ENCODE measurements at places on chromosomes 3 and 15.

DNA sequence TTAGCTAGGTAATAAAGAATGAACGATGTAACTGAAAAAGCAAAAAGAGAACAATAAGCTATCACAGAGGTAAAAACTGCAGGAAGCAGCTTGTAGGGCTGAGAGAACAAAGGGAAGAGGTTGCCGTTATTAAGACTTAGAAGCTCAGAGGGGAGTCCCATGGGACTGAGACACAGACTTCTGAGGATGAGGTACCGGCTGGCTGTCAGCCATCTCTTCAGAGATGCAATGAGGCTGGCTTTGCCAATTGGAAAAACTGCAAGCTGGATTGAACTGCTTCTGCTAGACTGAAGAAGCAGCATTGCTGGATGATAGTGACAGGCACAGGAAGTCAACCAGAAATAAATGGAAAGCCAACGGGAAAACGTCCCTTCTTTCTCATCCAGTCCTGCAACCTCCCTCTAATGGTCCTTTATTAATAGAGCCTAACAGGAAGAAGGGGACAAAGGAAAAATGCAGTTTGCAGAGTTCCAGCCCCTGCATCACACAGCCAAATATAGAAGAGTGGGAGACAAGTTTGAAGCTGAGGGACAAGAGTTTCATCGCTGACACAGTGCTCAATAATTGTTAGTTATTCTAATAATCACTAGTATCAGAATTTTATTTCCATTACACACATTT lies 21.1 kb upstream of the KLHL6 start:
- DNase-seq = no peak

GRCh38 chr15:73984208-73984979 lies 7.7 kb downstream of the STOML1 start:
- DNase-seq = no peak

- DNase-seq = no peak
Observed at GRCh38 chr3:13633176-13633575, 84.3 kb downstream of the FBLN2 start.

GRCh38 chr3:126155280-126155640 lies 25.1 kb downstream of the ALDH1L1 start:
- DNase-seq = no peak

DNA sequence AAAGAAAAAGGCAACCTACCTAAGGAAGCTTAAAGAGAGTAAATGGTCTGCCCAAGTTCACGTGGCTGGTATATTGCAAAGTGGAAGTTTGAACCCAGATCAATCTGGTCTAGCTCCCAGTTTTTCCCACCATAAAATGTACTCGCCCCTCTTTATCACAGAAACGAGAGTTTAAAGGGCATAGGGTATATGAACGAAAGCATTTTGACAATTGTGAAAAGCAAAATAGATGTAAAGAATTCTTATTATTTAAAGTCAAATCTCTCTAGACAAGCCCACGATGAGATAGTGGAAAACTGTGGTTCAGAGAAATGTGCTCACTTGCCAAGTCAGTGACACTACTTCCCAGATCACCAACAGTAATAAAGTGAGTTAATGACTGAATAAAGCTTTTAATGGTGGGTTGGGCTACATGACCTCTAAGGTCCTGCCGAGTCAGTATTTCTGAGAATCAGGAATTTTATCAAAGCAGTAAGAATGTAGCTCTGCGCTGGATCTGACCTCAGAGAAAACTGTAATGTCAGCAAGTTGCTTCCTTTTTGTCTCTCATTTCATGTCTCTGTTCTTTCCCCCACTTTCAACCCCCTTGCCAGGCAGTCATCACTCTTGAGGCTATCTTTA lies 23.3 kb upstream of the NEO1 start:
- no peak for DNase-seq

DNA sequence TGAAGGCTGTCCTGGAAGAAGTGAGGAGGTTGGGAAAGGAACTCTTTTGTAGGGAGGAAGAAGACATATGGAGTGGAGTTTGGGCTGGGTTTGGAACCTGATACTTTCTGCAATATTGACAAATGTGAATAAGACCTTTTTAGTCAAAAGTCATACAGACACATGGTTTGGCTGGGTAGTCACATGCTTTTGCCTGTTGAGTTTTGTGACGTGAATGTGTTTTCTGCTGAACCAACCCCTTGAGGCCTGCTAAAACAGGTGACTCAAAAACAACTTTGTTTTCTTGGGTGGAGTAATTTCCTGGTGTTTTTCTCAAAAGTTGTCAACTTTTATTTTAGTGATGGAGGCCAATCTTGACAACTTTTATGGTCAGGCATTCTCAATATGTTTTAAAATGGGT lies 39.4 kb upstream of the CCR4 start:
- no peak for DNase-seq

DNA sequence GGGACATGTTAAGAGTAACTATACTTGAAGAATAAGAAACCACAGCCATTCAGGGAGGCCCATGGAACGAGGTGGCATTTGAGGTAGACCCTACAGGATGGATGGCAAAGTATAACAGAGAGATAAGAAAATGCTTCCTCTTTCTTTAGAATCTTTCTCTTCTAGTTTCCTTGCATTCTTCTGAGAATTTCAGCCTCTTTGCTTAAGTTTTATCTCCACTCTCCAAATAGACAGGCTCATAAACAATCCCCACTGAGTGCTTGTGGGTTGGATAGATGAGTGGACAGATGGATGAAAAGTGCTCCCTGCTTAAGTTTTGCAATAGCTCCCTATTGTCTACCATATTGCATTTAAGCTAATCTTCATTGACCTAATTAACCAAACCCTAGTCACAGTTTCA lies 103.7 kb downstream of the MEX3B start:
- no peak for DNase-seq

Measured in amygdala (tissue), 56 donors.